ENCODE measurements at places on chromosomes 4 and X.

DNA sequence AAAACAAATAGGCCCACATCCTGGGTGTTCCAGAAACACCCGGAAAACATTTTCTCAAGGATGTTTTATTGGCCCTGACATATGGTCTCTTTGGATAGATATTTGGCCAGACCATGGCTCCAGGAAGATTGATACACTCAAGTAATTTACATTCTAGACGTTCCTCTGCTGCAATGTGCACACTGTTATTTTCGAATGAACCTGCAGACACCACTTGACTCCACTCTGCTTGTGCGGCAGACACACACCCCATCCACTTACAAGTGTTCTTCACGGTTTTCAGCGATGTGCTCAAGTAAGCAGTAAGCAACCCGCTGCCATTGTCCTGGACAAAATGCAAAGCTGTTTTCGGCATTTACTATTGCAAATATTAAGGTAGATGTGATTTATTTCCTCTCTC, 12.0 kb upstream of the GPM6A start:
- no peak for DNase-seq

DNA sequence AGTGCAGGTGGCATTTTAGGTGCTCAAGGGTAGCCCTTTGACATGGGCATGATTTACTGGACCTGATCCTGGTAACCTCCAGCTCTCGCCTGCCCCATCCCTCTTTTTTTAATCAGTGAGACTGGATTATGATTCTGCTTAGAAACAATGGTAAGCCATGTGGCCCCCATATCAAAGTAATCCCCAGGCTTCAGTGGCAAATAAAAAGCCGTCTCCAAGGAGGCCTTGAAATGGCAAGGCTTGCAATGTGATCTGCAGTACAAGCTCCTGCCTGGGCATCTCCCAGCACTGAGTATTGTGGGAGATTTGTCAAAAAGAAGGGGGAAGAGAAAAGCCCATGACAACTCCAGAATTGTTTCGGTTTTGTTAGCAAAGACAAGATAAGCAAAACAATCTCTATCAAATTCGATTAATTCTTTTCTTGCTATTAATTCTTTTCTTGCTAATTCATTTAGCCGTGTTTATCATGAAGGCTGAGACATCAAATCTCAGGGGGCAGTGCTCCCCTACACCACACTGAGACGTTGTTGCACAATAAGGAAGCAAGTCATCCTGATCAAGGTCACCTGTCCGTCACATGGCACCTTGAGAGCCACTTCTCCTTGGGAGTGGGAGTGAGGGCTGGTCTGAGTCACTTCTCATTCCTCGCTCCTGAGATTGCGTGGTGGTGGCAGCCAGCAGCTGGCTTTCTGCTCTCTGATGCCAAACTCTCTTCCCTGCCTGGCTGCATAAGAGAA, 312.7 kb upstream of the GATB start:
- DNase-seq = no peak

- DNase-seq = no peak
Measured at GRCh38 chrX:102983205-102983604, 46.1 kb downstream of the RAB40AL start.

DNA sequence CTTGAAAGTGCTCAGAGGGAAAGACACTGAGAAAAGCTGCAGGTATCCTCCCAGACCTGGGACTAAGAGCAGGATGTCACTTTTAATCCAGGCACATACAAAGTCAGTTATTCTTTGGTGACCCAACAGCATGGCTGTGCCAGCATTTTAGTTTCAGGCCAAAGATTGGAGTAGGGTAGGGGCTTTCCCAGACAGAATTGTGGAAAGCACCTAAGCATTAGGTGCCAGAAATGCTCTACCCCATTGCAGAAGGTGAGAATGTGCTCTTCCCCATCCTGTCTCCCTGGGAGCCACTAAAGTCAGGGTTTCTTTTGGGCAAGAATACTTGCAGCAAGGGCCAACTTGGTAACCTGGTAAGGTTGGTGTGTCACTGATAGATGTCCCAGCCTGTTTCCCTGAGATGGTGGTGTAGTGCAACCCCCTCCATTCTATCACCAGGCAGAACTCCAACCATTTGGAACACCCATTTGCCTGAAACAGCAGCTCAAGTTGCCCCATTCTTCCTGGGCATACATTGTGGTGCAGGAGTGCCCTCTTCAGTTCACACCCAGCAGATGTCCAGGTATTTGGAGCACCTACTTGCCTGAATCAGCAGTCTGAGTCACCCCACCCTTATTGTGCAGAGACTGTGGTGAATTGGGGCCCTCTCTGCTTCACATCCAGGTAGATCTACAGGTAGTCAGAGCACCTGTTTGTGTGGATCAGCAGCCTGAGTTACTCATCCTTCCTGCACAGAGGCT, 183.5 kb downstream of the ZC4H2 start:
- DNase-seq = no peak

DNA sequence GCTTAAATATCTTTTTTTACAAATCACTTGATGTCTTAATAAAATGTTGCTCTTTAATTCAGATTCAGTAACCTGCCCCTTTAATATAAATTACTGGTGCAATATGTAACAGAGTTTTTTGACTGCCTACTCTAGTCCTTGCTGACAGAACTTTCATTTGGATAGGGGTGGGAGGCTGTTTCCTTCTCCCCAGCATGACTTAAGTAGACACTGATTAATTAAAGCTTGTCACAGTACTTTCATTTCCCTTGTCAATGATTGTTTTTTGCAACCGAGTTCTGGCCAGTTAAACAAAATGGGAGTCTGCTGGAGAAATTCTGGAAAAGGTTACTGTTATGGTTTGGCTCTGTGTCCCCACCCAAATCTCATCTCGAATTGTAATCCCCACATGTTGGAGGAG, 37.3 kb upstream of the BBS12 start:
- no peak for DNase-seq

- no peak for DNase-seq
Measured at GRCh38 chr4:97104006-97104405, 1039.3 kb downstream of the STPG2 start.

GRCh38 chrX:150502979-150503897, 65.2 kb upstream of the MTM1 start:
- DNase-seq = no peak

DNA sequence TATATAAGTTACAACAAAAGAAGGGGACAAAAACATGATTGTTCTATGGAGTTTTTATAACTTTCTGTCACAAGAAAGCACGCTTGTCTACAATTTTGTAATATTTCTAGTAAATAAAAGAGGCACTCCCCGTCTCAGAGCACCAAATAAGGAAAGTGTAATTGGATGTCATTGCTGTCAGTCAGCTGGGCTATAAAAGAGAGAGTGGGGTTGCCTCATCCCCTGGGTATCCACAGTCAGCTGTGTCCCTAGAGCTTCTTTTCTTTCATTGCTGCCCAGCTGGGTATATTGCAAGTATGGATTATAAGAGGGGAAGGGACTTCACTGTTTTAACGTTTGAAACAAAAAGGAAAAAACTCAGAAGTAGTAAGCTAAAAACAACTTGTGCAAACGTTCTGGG, 61.3 kb downstream of the NPNT start:
- no peak for DNase-seq

- no peak for DNase-seq
Measured at GRCh38 chr4:140697709-140698560, 58.2 kb downstream of the TBC1D9 start.

DNA sequence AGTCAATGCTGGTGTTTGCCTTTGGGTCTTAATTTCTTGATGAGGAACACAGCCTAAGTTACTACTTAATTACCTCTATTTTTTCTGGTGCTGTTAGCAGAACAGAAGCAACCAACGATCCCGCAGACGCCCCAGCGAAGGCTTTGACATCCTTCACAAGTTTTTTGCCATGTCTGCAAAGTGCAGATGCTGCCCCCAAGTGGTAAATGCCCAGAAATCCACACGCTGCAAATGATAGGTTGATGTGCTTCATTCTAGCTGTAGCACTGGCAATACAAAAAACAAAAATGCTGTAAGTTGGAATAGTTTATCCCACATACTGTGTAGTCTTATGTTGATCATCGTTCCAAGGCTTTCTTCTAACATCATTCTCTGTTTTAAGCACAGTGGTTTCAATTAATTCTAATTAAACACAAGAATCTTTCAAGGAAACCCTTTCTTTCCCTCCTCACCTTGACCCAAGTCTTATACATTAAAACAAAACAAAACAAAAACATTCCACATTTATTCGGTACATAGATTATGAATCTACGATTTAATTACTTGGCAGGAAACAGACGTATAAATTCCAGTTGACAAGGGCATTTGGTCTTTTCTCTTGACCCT, 1.2 kb downstream of the PNPLA4 start:
- DNase-seq = no peak

DNA sequence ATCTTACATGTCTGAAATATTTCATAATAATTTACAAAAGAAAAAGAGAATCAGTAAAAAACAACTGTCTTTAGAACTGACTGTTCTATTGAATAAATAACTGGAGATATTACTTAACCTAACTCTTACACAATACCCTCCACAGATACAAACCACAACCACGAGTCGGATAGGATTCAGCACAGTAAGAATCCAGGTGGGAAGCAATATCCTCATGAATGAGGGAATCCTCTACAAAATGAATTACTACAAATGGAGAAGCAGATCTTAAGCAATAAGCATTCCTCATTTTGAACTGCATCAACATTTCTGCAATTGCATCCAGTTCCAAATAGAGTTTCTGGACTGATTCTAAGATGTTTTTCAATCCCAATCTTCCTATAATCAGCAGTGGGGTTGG, 227.1 kb downstream of the SH2D1A start:
- no peak for DNase-seq

DNA sequence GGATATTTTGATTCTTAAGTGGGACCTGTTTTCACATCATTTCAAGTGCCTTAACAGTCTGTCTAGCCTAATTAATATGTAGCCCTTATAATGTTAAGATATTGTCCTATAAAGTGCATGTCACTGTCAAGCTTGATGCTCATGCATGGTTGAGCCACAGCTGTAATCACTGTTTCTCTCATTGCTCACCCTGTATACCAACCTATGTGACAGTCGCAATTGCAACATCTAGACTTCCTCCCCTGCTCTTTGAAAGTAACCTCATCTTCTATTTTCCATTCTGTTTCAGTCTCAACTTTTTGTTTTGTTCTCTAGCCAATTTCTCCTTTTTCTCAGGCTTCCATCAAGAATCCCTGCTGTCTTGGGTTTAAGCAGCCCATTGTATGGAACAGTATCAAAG, 24.4 kb upstream of the MSL3 start:
- no peak for DNase-seq

- no peak for DNase-seq
Measured at GRCh38 chr4:172543249-172543648, 625.4 kb upstream of the GALNT7 start.

DNA sequence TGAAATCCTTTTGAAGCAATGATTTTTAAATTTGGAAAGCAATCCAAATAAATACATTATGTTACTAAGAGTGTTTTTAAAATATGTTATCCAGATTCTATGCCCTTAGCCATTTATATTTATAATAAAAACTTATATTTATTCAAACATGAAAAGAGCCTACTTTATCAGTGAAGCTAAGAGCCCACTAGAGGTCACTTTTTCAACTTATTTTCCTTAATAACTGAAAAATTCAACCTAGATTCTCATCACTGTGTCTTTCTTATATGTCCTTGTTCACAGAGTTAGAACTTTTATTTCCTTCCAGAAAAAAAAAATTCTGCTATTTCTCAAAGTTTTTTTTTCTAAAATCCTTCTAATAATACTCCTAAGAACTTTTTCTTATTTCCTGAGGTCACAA, 23.9 kb downstream of the PRDM8 start:
- no peak for DNase-seq

GRCh38 chrX:29496636-29497180, 718.7 kb upstream of the MAGEB2 start:
- DNase-seq = no peak

GRCh38 chrX:40326186-40326965, 228.6 kb upstream of the BCOR start:
- no peak for DNase-seq

DNA sequence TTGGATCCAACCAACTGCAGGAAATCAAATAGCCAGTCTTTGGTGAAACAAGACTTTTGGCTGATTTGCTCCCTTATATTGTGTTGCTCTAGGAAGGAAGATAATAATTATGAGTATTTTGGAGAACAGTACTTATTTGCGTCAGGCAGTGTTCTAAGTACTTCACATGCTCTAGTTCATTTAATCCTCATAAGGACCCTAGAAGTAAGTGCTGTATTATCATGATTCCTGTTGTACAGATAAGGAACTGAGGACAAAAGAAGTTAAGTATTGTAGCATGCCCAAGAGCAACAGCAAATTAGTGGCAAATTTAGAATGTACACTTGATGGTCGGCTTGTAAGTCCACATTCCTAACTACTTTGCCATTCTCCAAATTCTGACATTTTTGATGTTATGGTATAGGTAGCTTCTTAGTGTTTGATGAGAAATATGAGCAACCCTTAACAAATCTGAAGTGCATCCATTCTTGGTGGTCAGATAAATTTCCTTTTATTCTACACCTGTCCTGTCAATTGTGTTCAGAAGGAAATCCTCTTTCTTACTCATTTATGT, 72.0 kb downstream of the SPRY1 start:
- DNase-seq = no peak

DNA sequence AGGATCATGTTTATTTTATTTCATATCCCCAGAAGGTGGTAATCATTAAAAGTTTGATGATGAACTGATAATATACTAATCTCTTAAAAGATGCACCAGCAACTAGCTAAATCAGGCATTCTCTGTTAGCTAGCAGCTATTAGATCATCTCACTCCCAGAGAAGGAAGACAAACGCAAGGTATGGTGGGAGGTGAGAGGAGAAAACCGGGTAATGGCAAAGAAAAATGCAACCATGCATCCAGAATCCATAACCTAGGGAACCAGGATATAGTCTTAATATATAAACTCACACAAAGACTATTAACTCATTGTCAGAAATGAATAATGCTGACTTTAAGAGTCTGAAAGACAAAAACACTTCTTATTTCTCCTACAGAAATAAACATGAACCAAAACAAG, 66.1 kb downstream of the WNK3 start:
- DNase-seq = no peak

- DNase-seq = no peak
Measured at GRCh38 chr4:141658309-141658708, 21.9 kb downstream of the IL15 start.

DNA sequence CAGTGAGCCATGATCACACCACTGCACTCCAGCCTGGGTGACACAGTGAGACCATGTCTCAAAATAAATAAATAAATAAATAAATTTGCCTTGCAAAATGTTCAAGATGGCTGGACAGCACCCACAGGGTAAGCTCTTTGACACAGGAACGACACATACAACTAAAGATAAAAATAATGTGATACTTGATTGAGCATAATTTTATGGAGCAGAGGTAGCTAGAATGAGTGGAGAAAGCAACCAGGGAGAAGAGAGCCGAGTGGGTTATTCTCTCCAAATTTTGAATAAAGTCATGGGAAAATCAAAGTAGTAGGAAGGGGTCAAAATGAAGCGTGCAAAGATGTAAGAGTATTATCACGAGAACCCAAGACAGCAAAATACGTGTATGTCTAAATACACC, 121.5 kb downstream of the IRF2 start:
- no peak for DNase-seq

GRCh38 chr4:168501407-168501806, 4.6 kb downstream of the PALLD start:
- DNase-seq = no peak
